ENCODE measurements at places on chromosomes 13 and 19.

DNA sequence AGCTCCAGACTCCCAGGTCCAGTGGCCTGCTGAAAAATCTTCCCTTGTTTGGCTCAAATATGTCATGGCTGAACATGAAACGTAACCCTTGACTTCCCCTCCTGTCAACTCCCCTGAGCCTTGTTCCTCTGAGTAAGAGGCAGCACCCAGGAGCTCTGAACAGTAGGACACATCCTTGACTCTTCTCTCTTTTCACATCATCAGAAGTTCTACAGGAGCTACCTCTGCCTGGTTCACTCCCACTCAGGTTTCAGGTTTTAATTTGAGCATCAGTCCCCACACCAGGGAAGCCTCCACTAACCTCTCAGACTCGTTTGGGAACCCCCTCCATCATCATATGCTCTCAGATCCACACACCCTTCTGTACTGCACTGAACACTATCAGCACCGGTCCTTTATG lies 30.3 kb downstream of the ZNF823 start:
- ATAC-seq: no peak

DNA sequence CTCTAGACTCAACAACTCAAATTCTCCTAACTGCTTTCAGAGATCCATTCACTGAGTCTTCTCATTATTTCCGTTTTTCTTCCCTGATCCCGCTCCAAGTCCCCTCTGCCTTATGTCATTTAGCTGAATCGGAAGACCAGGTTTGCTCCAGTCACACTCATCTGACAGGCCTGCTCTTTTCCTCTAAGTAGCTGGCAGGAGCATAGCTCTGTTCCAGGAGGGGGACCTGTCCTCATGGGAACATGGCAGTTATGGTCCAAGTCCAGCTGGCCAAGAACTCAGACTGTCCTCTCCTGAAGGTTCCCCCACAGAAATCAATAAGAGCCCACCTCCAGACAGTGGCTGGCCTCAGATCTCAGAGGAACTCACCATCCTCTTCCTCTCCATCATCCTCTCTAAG lies 130.9 kb upstream of the SERP2 start:
- ATAC-seq: no peak

GRCh38 chr19:7152568-7152967 lies 83.1 kb downstream of the ZNF557 start:
- ATAC-seq: no peak

DNA sequence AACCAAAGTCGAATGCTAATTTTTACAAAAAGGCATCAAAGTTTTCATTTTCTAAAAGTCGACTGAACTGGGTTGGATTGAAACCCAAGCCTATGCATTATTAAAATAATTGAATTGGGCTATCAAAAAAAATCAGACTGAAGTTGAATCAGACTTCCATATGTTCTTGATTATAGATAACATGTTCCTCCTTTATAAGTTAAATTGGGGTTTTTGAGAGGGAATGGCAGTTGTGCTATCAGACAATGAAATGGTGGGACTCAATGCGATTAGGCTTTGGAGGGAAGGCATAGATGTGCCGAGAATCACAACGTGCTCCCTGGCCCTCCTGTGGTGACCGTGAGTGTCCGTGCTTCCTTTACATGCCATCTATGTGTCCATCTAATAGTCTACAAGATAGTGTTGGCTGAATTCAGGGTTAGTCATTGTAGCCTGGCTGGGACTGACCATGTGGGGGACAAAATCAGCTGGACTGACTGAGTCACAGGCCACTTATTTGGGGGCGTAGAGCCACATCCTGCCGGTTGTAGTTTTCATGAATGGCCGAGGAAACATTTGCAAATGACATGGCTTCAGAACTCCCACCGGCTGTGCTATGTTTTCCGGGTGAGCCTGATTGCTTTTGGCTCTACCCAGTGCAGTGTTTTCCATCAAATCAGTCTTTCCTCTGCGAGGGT lies 37.1 kb upstream of the OLFM4 start:
- no peak for ATAC-seq

GRCh38 chr13:50800091-50800739 lies 43.3 kb downstream of the DLEU7 start:
- ATAC-seq: no peak

- ATAC-seq: no peak
Measured at GRCh38 chr13:22298530-22298929, 627.7 kb downstream of the FGF9 start.

Data from activated CD4-positive, CD25-positive, alpha-beta regulatory T cell treated with anti-CD3 and anti-CD28 coated beads, Interleukin-2, amount 50 U/mL, for 24 hours (primary cell).